ENCODE measurements at places on chromosomes 6 and 20.

DNA sequence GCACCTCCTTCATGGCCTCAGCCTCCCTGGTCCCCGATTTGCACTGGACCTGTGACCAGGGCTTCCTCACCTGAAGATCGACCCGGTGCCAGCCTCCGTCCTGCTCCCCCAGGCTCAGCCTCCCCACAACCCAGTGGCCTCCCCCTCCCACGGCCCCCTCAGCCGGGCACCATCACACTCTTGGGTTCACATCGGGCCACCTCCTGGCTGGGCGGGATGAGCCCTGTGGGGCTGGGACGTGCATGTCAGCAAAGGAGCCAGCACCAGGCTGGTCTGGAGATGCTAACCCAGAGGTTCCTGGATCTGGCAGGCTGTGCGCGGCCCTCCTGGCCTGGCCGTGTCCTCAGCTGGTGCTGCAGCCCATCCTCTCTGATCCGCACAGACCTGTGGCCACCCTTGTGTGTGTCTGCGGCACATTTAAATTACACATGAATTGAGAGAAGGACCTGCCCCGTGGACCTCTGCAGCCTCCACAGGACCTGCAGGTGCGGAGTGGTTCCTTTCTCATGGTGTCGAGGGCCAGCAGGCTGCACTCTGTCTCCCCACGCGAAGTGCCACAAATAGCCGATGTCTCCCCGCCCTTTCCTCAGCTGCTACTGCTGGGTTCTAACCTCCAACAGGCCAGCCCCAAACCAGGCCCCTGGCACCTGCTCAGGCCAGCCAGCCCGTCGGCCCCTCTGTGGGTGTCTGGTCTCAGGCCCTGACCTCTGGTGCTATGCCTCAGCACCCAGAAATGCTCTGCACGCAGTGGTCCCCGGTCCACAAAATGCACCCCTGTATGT is 237.5 kb downstream of the ERMARD start:
- no peak for DNase-seq

DNA sequence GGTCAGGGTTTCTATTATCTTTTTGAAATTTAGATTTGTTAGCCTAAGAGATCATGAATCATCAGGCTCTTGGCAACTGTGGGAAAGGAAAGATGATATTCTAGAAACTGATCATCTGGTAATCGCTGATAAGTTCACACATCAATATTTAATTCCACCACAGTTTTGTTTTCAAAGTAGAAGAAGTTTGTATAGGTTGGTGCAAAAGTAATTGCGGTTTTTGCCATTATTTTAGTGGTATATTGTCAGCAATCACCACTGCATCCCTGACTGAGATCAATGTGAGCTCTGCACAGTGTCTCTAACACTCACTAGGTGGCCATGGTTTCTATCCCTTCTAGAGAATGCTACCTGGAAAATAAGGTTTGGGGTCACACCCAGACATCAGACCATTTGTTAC is 17.0 kb upstream of the PXDC1 start:
- DNase-seq = no peak

DNA sequence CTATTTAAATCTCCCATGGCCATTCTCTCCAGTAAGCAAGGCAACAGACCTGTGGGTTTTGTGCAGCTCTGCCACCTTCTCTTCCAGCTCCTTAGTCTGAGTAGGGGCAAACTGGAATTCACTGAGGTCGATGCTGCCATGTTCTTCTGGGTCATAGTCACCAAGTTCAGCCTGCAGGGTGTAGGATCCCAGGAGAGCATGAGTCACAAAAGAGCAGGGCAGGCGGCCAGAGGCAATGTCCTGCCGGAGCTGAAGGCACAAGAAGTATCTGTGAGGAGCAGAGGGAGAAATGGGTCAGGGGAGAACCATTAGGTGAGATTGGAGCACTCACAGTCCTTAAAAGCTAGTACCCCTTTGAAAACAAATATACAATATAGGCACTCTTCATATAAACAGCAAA is 73.7 kb downstream of the SMLR1 start:
- no peak for DNase-seq

- DNase-seq = no peak
Measured at GRCh38 chr6:77482981-77483380, 19.7 kb upstream of the HTR1B start.

DNA sequence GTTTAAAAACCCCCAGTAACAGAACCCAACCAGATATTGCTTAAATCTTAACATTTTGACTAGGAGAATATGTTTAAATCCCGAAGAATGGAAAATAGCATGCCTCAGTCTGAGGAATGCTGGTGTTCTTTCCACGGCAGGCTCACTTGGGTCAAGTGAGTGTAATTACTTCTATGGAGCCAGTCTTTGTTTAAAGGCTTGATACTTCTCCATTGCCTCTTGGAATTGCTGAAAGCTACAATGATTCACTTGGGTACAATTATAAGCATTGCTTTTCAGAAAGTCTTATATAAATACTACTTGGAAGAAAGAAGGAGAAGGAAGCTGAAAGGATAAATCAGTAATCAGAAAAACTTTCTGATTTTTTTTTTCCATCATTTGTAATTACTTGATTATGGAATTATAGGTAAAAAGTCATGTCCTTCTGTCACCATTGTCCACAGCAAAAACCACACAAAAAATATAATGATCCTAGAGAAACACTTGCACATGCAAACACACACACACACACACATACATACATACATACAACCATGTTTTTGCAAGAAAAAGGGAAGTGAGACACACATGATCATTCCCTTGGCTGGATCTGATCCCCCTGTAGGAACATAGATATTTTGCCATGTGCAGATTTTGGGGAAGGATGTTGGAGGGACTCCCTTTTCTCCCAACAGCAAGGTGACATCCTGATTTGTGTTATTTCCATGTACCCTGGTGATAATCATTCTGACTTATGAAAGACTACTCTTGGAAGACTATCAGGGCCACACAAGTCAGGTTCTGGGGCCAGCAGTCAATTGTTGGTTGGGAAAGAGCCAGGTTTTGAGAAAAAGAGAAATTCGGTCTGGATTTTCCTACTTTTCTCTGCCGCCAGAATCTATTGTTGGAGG is 396.0 kb upstream of the BTBD3 start:
- DNase-seq = no peak

DNA sequence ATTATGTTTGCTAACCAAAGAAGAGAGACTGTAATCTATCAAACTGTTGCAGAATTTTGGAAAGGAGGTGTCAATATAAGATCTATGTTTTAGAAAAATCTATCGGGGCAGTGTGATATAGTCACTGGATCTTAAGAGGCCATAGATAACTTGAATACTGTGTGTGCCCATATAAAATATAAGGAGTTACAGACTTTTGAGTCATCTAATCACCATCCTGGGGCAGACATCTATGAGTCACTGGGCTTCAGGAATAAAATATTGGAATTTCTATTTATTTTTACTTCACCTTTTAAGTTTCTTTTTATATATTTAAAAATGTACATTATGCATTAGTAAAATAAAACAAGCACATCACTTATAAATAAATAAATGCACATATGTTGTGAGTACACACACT is 509.3 kb upstream of the MAN1A1 start:
- DNase-seq = no peak

DNA sequence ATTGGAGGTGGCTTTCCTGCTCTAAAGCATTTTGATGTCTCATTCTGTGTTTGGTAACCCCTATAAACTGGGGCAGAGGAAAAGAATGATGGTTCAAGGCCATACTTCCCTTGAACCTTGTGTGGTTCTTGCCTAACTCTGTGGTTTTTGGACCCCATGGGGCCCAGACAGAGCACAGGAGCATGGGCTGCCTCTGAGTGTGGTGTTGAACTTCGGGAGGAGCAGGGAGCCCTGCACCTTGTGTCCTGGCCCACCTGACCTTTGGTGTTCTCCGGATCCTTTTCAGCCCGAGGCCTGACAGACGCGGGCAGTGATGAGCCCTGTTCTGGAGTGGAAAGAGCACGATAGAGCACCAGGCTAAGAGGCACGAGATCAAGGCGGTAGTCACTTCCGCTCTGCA is 18.8 kb downstream of the TMEM74B start:
- no peak for DNase-seq

DNA sequence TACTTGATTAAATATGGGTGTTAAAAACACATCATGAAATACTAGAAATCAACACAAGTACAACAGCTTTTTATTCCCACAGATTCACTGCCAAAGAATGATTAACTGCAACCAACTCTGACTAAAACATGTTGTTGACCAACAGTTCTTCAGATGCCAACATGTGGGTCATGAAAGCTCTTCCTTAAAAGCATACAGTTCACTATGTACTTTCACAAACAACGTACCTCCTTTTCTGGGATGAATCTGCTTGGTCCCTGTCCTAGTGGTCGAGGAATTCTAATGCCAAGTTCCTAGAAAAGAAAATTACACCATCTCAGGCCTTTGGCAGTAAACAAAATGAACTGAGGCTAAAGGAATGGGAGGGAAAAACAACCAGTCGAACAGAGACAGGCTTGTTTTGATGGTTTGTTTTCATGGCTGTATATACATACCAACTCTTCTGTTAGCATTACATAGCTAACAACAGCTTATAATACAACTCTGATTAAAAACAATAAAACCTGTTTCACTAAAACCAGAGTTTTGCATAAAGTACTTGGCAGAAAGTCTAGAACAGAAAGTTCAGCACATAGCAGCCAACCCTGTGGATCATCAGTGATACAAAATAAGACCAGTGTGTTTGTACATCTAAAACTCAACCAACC is 92.5 kb downstream of the SESN1 start:
- DNase-seq = no peak

- no peak for DNase-seq
Measured at GRCh38 chr6:34813028-34813713, 21.3 kb downstream of the BLTP3A start.

- no peak for DNase-seq
Measured at GRCh38 chr20:49872056-49872455, 43.3 kb downstream of the SPATA2 start.

Measured in stimulated activated CD4-positive, alpha-beta T cell treated with anti-CD3 and anti-CD28 coated beads, Interleukin-15, amount 100 ng/mL, for 48 hours (primary cell).